Panc1 (cell line): ENCODE measurements at places on chromosomes 7 and 10. TPM values are rescaled to one million over a fixed set of nuclear protein-coding genes. Genes with fewer than 3 reads are reported as not detected.

Gene GPC2
- total RNA-seq: 7.9 TPM

- DNase-seq: peak; percentile 92
These were observed 90.4 kb downstream of the KIAA1549 start for GRCh38 chr7:138890499-138891445.

GRCh38 chr7:47587351-47587750 lies 5.4 kb upstream of the TNS3 start:
- DNase-seq: no peak

- no peak for DNase-seq
These were observed 378.0 kb upstream of the PODXL start for GRCh38 chr7:131934452-131934851.
